ENCODE measurements at places on chromosomes 3 and 15.
A peak's percentile ranks its signal among the peaks of the same experiment; 100 is the strongest.

GRCh38 chr3:34238407-34238806 is 440.0 kb downstream of the PDCD6IP start:
- DNase-seq: no peak

- no peak for DNase-seq
These were observed 664 bp upstream of the PIK3CA start for GRCh38 chr3:179147514-179147872.

DNA sequence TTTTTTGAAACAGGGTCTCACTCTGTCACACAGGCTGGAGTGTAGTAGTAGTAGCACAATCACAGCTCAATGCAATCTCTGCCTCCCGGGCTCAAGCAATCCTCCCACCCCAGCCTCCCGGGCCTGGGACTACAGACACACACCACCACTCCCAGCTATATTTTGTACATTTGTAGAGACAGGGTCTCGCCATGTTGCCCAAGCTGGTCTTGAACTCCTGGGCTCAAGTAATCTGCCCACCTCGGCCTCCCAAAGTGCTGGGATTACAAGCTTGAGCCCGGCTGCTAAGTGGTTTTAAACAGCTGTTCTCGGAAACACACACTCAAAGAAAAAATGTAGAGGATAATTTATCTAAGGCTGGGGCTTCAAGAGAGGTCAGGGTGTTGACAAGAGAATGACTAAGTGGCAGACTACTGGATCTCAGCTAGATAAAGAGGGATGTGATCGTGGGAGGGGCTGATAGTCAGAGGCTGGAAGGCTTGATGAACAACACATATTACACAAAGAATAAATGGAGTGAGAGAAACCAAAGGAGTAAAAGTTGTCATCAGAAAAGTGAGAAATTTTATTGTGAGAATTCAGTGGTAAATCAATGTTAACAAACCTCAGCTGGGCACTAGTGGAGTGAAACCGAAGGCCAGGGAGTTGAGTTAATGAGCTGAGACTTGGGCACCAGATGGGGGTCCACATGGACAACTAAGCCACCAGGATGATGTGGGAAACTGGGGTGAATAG is 6.7 kb downstream of the CCR5AS start:
- DNase-seq: no peak

DNA sequence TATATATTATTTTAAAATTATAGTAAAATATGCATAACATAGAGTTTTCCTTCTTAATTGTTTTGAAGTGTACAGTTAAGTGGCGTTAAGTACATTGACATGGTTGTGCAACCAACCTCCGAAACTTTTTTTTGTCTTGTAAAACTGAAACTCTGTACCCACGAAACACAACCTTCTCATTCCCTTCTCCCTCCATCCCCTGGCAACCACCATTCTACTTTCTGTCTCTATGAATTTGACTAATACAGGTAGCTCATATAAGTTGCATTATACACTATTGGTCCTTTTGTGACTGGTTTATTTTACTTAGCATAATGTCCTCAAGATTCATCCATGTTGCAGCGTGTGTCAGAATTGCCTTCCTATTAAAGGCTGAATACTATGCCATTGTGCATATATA is 179.4 kb downstream of the SATB1 start:
- DNase-seq: no peak

DNA sequence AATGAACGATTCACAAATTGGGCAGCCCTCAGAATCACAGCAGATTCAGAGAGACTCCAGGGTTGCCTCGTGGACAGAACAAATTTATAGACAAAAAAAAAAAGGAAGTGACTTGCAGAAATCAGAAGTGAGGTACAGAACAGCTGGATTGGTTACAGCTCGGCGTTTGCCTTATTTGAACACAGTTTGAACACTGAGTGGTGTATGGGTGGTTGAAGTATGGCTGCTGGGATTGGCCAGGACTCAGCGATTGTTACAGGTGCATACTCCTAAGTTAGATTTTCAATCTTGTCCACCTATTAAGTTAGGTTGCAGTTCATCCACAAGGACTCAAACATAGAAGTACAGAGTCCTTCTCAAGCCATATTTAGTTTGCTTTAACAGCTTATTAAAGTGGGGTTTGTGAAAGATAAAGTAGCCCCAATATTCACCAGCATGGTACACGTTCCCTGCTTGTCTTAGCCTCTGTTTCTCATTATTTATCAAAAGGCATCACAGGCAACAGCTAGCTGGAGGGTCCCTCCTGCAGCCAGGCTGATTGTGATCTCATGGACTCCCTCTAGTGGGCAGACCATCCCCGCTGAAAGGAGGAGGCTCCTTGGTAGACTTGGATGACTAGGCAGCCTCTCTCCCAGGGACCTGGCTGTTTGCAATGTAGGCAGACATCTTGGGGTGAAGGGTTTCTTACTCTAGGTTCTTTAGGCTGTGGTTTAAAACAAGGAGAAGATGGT is 17.6 kb upstream of the ALDH1L1 start:
- DNase-seq: peak; percentile 29

GRCh38 chr15:66805202-66805885 is 103.3 kb downstream of the SMAD6 start:
- no peak for DNase-seq

GRCh38 chr3:186511702-186512101 is 32.5 kb downstream of the CRYGS start:
- no peak for DNase-seq

DNA sequence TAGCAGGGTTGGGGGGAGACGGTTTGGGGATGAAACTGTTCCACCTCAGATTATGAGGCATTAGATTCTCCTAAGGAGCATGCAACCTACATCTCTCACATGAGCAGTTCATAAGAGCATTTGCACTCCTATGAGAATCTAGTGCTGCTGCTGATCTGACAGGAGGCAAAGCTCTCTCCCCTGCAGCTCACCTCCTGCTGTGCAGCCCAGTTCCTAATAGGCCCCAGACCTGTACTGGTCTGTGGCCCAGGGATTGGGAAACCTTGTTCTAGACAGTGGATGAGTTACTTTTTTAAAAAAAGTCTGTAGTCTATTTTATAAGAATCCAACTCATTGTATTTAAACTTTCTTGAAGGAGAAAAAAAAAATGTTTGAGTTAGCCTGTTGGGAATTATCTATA is 100.0 kb downstream of the HHLA2 start:
- DNase-seq: no peak

GRCh38 chr3:122938783-122939425 is 88.7 kb downstream of the SEMA5B start:
- DNase-seq: peak; percentile 5

DNA sequence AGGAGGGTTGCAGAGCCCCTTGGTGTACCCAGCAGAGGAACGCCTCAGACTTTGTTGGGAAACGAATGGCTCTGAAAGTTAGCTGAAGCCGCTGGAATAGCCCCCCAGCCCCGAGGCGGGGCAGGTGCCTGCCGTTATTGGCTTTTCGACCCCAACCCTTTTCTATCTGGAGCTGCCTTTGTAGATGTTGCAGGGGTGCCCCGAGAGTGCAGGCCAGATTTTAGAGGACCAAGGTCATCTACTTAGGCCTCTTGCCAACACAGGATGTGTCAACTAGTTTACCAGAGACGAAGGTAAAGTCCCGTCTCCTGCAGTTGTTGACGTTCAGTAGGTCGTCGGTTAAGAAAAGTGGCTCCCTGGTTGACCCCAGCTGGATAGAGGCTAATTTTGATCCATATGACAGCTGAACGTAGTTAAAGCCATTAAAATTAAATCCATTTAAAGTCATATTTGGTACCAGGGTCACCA is 579 bp upstream of the UBE3A start:
- DNase-seq: peak; percentile 2

- DNase-seq: no peak
These were observed 103.4 kb downstream of the MINAR1 start for GRCh38 chr15:79535536-79535935.

DNA sequence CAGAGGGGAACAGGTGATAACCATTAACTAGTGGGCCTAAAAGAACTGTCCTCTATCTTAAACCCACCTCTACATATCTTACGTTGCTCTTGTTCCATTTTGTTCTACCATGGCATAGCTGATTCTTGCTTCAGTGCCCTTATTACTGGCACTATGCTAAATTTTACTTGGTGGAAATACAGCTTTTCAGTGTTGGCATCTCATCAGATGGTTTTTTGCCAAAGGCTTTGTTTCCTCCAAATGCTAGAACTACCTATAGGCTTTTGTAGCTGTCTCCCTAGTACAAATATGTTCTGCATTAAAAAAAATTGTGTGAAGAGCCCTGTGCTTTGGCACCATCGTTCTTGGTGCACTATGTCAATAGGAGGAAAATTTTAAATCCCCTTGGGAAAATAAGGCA is 145.0 kb upstream of the ZBTB20 start:
- no peak for DNase-seq

DNA sequence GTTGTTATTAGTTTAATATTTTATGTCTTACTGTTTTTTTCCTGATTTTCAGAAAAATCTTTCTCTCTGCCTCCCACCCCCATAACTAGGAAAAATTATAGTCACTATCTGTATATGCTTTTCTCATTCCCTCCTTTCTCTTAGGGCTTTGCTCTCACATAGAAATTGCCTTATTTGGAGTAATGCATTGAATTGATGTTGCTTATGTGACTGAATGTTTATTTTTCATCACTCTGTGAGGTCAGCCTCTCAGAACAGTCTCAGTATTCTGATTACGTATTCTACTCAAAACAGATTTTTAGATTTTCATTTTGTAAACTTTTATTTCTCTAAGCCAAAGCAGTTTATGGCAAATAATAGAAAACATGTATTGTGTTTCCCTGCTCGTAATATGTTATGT is 121.0 kb downstream of the SLMAP start:
- no peak for DNase-seq

DNA sequence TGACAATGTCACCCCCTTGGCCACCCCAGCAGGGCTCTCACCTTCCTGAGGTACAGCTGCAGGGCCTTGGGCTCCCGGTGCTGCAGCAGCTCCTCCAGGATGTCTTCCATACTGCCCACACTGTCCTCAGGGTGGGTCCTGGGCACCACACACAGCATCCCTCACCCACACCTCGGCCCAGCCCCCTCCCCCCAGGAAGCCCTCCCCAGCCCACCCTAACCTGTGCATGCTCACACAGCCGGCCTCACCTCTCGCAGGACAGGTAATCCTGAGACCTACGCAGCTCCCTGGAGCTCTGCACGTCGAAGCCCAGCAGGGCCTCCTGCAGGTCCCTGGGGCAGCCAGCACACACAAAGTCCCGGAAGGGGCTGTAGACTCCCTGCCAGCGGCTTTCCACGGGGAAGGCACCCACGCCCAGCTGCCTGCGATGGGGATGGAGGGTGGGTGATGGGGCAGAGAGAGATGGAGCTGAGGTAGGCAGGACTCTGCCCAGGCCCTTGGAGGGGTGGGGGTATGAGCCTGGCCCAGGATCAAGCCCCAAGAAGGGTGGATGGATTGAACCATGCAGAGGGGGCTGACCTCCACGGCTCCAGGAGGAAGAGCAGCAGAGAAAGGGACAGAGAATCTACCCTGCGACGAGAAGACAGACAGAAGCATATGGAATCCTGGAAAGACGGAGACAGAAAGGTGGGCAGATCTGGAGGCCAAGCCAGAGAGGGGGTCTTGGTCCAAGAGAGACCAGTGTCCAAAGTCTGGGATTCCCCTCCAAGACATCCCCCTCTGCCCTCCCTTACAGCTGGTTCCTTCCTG is 16.7 kb downstream of the ALS2CL start:
- no peak for DNase-seq

- no peak for DNase-seq
These were observed 809.2 kb downstream of the NAALADL2 start for GRCh38 chr3:175668300-175668699.

- no peak for DNase-seq
These were observed 79.8 kb downstream of the FOXP1 start for GRCh38 chr3:71503525-71504249.

- no peak for DNase-seq
These were observed 5.6 kb upstream of the FEM1B start for GRCh38 chr15:68271854-68272471.

DNA sequence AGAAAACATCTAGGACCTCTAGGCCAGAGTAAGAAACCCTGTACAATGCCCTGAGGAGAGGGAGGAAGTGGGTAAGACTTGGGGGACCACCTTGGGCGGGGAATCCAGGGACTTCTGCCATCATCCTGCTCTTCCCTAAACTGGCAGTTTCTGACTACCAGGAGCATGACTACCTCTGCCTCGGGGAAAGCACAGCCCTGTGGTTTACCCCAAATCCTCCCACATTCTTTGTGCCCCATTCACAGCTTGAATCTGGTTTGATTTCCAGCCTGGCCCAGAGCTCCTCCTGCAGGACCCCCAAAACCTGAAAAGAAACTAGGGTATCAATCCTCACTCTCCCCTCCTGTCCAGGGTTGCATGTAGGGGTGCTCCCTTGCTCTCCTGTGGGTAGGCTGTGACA is 4.7 kb downstream of the C3orf18 start:
- no peak for DNase-seq

- DNase-seq: no peak
These were observed 532.7 kb downstream of the NLGN1 start for GRCh38 chr3:173930251-173930650.

DNA sequence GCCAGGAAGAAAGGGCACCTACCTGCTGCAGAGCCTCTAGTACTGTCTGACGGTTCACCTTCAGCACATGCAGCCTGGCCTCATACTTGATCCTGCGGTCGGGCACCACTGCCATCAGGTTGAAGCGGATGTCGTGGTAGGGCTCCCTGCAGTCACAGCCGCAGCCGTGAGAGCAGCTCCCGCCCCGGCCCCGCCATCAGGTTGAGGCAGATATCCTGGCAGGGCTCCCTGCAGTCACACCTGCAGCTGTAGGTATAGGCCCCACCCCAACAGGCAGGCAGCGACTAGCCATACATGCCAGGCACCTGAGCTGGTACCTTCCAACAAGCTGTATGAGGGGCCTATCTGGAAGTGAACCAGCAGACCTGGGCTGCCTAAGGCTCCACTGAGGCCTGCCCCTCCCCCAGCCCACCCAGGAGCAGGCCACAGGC is 38.7 kb downstream of the SEMA3G start:
- DNase-seq: no peak

DNA sequence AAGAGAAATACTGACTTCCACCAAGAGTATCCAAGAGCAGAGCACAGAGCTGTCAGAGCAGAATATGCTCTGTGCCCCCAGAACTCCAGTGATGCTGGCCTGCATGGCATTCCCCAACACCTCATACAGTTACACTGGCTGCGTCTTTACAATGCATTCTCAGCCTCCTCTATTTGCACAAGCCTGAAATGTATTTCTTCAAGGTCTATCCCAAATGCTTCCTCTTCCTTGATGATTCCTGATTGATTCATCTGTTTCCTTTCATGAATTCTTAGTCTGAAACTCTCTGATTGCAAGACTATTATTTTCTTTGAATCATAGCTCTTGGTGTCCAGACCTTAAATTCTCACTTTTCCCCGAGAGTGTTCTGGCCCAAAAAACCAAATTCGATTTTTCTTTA is 664.7 kb downstream of the MECOM start:
- no peak for DNase-seq

GRCh38 chr15:85762039-85762755 is 32.5 kb downstream of the KLHL25 start:
- DNase-seq: no peak
